Inflammatory macrophage (primary cell): ENCODE measurements at places on chromosomes 4 and X.

DNA sequence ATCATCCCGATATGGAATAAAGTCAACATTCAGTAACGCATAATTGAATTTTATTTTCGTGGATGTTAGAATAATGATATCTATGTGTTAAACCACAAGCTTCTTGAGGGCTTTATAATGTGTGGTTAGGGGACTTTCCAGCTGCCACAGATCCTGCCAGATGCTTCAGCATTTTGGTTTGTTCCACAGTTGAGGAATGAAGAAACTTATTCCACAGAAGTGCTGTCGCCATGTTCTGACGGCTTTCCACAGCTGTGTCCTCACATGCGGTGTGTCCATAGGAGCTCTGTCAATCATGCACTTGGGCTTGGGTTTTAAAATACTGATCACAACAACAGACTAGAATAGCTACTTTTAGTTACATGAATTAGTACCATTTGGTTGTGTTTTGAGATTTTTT is 411.9 kb downstream of the TRIML1 start:
- DNase-seq, result no peak

DNA sequence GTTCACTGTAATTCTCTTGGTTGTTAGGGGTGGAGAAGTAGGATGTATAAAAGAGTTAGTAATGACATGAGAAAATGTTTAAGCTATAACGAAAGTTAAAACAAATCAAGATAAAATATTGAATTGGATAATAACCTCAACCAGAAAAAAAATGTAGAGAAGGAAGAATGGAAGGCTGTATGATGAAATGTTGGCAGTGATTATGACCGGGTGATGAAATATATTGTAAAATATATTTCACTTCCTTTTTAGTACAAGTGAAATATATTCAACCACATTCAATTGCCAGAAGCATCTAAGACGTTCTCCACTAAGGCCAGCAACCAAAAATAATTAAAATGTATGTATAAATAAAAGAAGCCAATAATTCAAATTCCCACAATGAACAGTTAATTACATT is 309.3 kb upstream of the FGF13 start:
- DNase-seq, result peak; percentile 0

DNA sequence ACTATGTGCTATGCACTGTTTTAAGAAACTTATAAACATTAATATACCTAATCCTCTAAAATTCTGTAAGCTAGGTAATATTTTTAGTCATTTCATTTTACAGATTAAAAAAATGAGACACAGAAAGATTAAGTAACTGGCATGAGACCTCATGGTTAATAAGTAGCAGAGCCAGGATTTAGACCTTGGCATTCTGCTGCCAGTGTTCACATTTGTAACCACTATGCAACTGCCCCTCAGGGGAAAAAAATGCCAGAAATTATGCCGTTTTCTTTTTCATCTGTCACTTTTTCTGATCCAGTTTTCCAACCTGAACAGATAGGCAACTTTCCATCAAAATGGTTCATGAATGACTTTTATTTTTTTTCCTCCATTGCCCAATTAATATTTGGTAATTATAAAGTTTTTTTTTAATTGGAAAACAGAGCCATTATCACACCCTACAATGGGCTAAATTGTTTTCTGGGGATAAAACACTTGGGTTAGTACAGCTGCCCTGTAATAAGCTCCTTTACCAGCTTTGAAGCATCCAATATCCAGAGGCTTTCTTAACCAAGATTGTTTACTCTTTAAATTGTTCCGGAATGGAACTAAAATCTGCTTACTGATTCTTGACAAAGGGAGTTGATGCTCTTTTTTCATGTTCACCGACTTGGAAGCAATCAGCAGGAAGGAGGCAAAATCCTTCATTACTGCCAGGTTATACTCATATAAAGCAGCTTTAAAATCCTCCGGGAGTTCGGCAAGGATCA is 56.4 kb upstream of the DDX60 start:
- DNase-seq, result no peak

DNA sequence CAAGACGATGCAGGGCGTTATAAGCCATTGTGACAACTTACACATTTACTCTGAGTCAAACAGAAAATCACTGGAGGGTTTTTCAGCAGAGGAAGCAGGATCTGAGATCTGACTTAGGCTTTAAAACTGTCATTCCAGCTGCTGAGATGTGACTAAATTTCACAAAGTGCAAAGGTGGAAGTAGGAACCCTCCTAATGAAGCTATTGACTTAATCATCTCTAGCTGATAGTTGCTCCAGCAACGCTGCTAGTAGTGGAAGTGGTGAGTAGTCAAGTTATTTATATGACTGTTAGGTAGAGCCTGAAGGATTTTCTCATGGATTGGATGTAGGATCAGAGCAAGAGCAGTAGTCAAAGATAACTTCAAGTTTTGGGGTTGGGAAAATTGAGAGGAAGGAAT is 218.6 kb downstream of the GRID2 start:
- DNase-seq, result no peak

GRCh38 chrX:63402106-63402505 is 51.0 kb upstream of the SPIN4 start:
- DNase-seq, result no peak

DNA sequence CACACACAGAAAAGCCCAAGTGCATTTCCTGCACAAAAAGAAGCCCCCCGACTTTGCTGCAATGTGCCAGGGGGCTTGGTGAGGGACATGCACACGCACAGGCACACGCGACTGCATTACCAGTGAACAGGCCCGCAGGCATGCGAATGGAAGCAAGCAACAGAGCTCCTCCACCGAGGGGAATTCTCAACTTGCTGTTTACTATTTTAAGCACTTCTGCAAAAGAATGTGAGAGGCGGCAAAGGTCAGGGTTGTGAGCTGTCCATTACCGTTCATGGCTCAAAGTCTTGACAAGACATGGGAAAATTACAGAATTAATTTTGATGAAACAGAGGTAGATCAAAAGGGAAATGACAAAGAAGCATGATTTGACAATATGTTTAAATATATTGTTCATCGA is 342.5 kb upstream of the NOCT start:
- DNase-seq, result peak; percentile 69

DNA sequence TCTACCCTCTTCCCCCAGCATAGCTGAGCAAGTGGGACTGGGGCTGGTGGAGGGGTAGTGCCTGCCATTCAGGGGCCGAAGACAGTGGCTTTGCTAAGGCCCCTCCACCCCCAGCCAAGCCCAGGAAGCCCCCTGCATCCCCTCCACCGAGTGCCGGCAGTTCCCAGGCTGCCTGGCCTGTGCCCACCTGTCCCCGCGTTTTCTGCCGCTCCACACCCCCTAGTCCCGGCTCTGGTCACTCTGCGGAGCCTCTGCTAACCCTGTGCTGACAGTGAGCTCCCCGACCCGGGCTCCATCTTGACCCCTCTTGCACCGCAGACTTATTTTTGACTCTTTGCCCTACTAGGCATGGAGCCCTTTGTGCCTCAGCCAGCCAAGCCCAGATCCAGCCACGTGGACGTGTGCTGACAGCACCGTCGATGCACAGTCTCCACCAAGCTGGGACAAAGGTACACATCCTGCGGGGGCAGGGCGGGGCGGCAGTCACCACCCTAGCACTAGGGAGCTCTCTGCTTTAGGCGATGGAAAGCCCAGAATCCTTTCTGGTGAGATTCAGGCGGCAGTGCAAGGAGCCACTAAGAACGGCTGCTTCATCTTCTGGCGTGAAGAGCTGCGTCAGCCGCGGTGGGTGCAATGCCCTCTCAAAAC is 96.6 kb downstream of the PHKA2 start:
- peak; percentile 2 for DNase-seq

DNA sequence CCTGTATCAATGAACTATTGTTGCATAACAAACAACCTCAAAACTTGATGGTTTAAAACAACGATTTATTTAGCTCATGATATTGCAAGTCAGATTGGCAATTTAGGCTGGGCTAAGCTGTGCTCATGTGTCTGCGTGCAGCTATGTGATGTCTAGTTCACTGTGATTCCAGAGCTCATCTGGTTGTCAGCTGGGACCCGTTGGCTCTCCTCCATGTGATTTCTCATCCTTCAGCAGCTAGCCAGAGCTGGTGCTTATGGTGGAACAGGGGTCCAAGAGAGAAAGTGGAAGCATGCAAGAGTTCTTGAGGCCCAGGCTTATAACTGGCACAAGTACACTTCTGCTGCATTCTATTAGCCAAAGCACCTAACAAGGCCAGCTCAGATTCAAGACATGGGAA is 28.8 kb upstream of the TRPC3 start:
- no peak for DNase-seq

- DNase-seq, result no peak
Measured at GRCh38 chrX:154352466-154352865, 22.0 kb downstream of the FLNA start.

DNA sequence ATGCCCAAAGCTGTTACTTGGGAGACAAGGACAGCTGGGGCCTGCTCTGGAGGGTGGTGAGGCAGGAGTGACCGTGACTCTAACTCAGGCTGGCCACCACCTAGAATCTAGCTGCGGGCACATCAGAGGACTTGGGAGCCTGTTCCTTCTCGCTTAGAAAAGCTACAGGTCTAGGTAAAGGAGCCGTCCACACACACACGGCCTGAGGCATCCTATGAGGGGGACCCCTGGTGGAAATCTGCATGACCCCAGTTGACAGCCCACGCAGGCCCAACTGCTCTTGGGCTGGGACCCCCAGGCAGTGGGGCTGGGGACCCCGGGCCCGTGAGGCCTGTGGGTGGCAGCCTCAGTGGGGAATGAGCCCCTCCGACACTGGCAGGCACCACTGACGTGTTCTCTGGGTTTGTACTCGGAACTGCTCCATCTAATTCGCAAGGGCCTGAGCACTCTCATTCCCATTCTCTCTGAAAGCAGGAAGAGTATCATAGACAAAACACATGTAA is 75.6 kb downstream of the ACOX3 start:
- DNase-seq, result no peak

GRCh38 chr4:7584606-7585159 is 150.0 kb upstream of the PSAPL1 start:
- DNase-seq, result no peak

DNA sequence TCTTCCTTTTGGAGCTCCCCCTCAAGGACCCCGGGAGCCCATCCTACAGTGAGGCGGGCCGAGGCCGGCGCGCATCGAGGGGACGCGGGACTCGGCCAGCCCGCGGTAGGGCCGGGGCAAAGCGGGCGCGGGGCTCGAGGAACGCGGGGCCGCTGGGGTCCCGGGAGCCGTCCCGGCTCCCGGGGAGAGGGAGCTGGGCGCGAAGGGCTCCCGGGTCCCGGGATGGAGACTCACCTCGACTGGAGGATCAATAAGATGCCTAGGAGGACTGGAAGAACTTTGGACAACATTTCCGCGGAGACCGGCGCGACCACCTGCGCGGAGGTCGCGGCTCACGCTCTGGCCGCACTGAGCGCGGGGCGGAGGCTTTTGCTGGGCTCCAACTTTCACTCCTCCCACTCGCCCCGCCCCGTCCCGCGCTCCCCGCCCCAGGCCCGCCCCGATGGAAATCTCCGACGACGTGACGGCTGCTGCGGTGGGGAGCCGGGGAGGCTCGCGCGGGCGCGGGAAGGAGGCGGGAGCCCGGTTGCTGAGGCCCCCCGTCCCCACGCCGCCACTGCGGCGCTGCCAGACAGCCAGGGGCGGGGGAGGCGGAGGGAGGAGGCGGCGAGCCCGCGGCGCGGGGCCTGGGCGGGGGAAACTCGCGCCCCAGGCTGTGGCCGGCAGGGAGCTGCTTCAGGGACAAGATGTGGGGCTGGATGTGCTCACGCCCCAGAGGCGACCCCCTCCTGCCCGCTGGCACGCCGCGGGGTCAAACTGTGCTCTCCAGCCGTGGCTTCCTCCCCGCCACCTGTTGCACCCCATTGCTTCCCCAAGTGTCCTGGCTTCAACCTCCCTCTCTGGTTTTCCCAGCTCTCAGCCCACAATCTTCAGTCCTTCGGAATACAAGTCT is at the start of gene GABRE:
Gene GABRE, minus strand, starts transcription at position 341 of the 892 bp plus-strand sequence. Its CDS starts 51 bp downstream, at position 290.
- no peak for DNase-seq
